NCI-H1048 (cell line): ENCODE measurements at places on chromosomes 7 and 10.

DNA sequence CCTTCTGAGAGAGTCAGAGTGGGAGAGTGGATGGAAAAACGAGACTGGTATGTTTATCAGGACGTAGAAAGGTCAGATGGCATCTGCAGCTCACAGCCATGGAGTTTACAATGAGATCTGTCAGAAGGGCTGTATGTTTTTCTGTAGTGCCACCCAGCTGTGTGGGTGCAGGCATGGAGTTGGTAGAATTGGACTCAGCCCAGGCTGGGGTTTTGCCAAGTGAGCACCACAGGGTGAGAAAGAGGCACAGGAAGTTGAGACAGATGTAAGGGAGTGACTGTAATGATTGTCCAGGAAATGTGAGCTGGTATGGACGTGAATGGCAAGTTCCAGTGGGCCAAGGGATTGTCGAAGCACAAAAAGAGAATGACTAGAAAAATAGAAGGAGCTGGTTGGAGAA, 9.1 kb upstream of the ZYX start:
- no peak for DNase-seq

- no peak for DNase-seq
Observed at GRCh38 chr10:21516242-21517131, 9.0 kb downstream of the SKIDA1 start.

- no peak for DNase-seq
Observed at GRCh38 chr7:155709453-155709852, 65.0 kb downstream of the RBM33 start.

- DNase-seq: no peak
Observed at GRCh38 chr7:16803881-16804673, 722 bp downstream of the AGR2 start.

- DNase-seq: no peak
Observed at GRCh38 chr7:109343678-109344077, 774.0 kb downstream of the DNAJB9 start.

GRCh38 chr10:73182568-73182967, 14.6 kb downstream of the FAM149B1 start:
- DNase-seq: no peak

DNA sequence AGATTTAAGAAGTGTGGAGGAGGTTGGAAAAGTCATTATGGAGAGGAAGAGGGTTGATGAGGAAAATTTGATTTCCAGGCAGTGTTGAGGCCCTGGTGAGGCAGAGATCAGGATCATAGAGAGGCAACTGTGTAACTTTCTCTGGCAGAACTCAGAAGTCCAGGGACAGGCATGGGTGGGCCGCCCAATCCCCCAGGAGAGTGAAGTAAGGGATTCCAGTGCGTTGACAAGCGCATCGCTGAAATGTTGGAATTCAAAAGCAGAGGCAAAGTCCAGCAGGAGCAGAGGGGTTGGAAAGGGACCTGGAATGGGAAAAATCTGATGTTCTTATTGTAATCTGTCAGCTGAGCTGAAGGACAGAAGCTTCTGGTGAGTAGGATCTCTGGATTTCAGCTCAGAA, 207.3 kb downstream of the FAM107B start:
- DNase-seq: no peak

DNA sequence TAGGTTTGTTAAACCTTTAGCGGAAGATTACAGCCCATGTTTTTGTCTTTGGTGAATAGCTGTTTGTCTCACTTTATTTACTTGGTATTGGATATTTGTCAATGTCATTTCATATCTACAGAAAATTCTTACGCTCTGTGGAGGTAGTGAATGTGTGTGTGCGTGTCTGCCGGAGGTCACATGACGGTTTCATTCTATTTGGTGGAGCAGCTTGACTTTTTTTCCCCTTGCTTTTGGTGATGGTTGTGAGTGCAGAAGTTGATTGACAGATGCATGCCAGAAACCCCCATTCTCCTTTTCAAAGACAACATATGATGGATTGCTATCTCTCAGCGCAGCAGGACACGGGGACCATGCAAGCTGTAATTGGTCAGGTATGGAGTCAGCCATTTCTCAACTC, at the start of gene POU6F2:
TSS of gene POU6F2 (plus strand) at position 225 of the 400 bp plus-strand sequence. CDS start at position 270, 45 bp downstream.
- DNase-seq: no peak

- DNase-seq: no peak
Observed at GRCh38 chr7:91407942-91408341, 143.7 kb downstream of the FZD1 start.

DNA sequence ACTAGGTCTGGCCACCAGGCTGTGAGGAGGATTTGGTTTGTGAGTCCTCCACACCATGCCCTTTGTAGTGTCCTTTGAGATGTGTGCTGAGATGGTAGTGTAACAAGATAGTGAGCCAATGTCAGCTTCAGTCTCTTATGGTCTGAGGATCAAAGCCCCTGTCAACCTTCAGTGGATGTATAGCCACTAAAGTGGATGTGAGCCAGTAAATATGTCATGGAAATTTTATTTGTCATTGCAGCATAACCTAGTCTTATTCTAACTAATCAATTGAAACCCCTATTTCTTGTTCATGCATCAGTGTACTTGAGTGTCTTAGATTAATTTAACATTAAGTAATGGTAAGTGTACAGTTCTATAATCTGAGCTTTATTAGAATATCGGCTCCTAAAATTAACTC, 51.0 kb upstream of the WAC start:
- DNase-seq: no peak

DNA sequence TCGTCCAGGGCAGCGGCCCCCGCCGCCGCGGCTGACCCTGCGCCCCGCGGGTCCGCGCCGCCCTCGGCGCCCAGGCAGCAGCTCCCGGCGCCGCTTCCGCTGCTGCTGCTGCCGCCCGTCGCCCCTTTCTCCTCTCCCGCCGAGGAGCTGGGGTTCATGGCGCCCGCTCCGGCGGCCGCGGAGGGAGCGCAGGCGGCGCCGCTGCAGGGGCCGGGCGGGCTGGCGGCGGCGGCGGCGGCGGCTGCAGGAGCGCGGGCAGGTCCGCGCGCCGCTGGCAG, 286 bp downstream of the DGKI start:
- DNase-seq: no peak

DNA sequence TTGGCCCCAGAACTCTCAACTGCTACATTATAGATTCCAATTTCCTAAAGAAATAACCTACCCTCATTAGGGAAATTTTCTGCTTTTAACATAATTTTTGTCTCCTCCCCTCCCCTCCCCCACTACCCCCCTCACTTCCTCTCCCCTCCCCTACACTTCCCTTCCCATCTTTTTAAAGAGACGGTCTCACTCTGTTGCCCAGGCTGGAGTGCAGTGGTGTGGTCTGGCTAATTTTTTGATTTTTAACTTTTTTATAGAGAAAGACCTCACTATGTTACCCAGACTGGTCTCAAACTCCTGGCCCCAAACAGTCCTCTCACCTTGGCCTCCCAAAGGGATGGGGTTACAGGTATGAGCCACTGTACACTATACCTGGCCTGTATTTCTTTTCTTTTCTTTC, 30.5 kb upstream of the C1GALT1 start:
- no peak for DNase-seq

DNA sequence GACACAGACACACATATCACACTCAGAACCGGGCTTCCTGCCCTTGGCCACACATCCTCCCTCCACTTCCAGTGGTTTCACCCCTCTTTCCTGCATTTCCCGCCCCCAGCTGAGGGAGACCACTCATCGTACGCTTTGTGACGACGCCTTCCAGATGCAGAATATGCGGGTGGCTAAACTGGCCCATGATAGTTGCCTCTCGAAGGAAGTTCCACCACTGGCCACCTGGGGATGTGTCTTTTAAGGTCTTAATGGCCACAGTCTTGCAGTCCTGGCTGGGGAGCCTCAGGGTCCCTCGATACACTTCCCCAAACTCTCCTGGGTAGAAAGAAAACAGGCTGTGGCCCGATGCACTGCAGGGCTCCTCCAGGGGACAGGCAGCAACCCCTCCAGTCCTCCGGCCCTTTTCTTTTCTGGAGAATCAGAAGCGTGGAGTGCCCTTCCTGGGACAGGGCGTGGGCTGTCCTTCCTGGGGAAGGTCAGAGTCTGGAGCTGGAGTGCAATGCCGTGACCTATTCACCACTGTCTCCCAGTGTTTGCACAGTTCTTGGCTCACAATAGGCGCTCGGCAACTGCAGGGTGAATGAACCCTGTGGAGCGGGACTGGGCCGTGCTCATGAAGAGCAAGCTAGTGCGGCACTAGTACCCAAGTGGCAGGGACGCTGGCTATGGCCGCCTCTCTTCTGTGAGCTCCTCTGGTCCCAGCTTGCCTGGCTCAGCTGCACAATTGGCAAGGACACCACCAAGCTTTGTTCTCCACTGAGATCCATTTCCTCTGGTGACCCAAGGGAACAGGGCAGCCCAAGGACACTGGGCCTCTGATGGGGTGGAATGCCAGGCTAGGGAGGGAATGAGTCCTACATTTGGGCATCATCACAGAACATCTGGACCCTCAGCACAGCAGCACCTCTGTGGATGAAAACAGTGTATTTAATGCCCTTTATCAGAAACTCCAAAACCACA, 13.2 kb downstream of the EPHA1 start:
- no peak for DNase-seq

- no peak for DNase-seq
Observed at GRCh38 chr7:155398944-155399343, 59.0 kb upstream of the EN2 start.

- DNase-seq: no peak
Observed at GRCh38 chr10:108399465-108399864, 1235.0 kb upstream of the SORCS1 start.

- DNase-seq: no peak
Observed at GRCh38 chr7:28112883-28113540, 67.6 kb downstream of the JAZF1 start.

- no peak for DNase-seq
Observed at GRCh38 chr7:131011432-131011742, 277.4 kb upstream of the KLF14 start.

DNA sequence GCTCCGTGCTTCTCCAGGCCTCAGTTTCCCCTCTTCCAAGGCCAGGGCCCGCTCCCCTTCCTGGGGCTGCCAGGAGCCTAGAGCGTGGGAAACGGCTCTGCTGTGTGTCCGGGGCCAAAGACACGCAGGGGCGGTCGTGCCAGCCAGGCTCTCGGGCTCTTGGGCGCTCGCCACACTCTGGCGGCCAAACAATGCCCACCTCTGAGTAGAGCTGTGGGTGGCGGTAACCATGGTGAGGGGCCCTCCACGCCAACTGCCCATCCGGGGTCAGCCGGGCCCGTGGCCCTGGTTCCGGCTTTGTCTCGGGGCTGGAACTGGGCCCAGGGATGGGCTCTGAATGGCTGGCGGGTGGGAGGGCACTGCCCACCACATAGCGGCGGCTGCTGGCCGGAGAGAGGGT, 16.0 kb downstream of the GRIFIN start:
- DNase-seq: no peak

DNA sequence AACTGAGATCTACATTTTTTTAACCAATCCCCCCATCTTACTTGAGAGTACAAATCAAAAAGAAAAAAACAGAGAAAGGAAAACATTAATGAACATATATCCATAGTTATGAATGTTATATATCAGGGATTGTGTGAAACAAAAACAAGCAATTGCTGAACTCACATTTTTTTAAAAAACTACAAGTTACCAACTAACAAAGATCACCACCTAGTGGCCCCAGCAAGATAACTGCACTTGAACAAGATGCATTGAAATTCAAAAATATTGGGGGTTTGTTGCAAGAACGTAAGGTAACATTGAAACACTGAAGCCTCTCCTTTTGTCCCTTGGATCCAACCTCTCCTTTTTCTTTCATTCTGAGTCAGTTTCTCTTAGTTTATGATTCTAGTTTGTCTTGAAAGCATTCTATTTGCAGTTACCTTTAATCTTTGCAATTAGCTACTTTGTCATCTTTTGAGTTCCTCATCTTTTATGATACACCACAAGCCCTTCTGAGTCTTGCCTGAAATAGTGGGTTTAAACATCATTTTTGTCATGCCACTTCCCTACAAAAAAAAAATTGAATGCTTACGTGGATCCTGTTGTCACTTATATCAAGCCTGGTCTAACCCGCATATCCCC, 87.3 kb upstream of the TES start:
- no peak for DNase-seq

GRCh38 chr10:129870961-129871621, 93.0 kb downstream of the EBF3 start:
- DNase-seq: no peak

DNA sequence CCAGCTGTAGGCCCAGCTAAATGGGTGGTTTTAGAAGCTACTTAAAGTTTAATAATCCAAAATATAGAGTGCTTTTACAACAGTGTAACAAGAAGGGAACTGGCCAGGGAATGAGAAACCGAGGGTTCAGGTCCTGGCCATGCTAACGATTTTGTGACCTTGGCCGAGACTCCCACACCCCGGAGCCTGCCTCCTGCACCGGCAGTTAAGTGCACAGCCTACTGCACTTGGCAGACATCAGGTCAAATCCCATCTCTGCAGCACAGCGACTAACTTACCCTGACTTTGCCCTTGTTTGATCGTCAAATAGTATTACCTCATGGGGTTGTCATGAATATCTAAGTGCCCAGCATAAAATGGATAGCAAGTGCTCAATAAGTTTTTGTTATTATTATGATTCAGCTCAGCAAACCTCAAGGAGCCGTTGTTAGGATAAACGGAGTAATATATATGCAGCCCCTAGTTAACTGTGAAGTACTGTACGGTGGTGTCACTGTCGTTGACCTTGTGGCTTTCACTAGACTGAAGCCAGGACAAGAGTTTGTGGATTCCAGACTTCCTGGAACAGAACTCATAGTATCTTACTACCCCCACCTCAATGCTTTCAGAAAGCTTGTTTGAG, 35.5 kb downstream of the LYZL1 start:
- DNase-seq: no peak

DNA sequence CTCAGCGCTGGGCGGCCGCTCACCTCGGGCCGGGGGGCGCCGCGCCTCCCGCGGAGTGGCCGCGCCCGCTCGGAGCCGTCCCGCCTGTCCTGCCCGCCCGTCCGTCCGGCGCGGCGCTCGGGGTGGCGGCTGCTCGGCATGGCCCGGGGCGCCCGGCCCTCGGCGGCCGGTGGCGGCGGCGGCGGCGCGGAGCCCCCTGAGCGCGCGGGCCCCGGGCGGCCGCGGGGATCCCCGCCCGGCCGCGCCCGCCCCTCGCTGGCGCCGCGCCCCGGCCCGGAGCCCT, 338 bp downstream of the SDK1 start:
- DNase-seq: no peak

- DNase-seq: no peak
Observed at GRCh38 chr10:81439445-81439844, 435.5 kb upstream of the NRG3 start.

DNA sequence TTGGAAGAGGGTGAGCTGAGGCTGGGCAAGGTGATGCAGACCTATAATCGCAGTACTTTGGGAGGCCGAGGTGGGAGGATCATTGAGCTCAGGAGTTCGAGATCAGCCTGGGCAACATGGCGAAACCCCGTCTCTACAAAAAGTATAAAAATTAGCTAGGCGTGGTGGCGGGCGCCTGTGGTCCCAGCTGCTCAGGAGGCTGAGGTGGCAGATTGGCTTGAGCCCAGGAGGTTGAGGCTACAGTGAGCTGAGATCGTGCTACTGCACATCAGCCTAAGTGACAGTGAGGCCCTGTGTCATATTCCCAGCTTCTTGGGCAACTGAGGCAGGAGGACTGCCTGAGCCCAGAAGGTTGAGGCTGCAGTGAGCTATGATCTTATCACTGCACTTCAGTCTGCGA, 13.6 kb downstream of the BMPR1A start:
- DNase-seq: no peak
